ENCODE measurements at places on chromosomes 1 and 21.

GRCh38 chr1:197982256-197982655 lies 65.1 kb downstream of the LHX9 start:
- DNase-seq, result no peak

GRCh38 chr21:25999921-26000582 lies 170.5 kb downstream of the APP start:
- DNase-seq, result peak; percentile 1

- no peak for DNase-seq
Observed at GRCh38 chr1:196442366-196442765, 165.9 kb downstream of the KCNT2 start.

DNA sequence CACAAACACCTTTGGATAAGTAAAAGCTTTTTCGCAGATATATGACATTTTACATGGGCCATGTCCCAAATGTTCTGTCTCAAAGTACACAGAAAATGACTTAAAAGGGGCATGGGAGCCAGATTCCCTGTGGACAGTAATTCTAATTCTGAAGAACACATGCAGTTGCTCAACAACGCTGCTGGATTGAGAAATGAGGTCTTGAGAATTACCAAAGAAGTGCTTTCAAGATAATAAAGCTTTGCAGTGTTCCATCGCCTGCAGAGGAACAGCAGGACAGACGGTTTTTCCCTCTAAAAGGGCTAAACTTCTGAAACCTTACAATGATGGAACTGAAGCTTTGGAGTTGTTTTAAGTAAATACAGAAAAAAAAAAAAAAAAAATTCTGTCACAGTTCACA lies 55.3 kb upstream of the HSPA13 start:
- no peak for DNase-seq

DNA sequence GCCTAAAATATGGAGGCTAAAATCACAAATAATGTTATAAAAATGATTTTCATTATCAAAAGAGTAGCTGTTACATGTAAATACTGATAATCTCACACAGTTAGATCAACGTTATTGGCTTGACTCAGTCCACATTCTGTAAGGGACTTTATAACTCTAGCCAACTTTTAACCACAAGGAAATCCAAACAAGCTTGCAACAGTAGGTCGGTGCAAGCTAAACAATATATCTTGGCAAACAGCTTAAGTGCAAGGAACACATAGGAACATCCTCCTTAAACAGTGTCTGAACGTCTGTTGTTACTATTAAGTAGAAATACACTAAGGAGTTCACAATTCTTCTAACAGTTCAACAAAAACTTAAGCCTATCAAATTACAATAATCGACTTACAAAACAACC lies 126.7 kb downstream of the EIF4G3 start:
- no peak for DNase-seq

DNA sequence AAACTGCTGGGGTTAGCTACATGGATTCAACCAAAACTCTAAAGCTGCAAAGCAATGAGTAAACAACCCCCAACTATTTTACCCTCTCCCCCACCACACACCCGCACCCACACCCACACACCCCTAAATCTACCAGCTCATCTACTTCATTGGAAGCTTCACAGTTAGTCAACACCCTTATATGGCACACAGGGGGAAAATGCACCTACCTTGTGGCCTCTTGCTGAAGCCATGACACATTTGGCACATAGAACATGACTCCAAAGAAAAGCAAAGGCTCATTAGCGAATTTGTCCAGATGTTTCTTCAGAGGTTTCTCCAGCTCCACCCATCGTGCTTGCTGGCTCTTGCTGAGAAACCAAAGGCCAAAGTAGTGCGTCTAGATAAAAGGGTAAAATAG lies 99.8 kb downstream of the PTPN14 start:
- DNase-seq, result no peak

All from activated gamma-delta T cell treated with anti-CD3 and anti-CD28 coated beads, Interleukin-2, amount 50 U/mL, for 16 hours (primary cell).